ENCODE measurements at places on chromosomes 1 and 21.

- no peak for DNase-seq
Measured at GRCh38 chr1:4769516-4770280, 115.3 kb downstream of the AJAP1 start.

GRCh38 chr1:204345438-204345841 is 14.3 kb downstream of the PLEKHA6 start:
- DNase-seq, result no peak

DNA sequence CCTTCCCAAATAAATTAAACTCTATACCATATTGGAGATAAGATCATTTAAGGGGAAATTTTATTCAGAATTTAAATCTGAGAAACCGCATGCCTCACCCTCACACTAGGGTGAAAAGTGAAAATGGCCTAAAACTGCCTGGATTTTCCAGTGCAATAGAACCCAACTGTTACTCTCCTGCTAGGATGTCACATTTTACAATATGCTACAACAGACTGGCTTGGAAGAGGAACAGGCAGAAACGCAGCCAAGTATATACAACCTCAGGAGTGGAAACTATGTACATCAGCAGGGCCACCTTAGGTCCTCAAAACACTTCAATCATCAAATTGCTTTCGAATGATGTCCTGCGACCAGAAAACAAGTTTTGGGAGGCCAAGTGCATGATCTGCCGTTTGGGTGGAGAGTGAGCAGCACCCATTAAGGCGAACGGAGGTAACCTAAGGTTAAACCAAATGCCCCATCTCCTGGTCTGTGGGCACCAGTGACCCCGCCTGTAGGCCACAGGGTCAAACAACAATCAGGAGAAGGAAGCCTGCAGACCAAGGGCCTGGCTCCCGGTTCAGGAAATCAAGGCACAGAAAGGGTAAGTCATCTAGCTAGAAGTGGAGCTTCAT is 4.9 kb downstream of the RCAN1 start:
- no peak for DNase-seq

- peak; percentile 72 for DNase-seq
Measured at GRCh38 chr1:204207136-204207616, 6.6 kb downstream of the GOLT1A start.

GRCh38 chr1:119093721-119094120 is 46.7 kb downstream of the WARS2 start:
- no peak for DNase-seq

DNA sequence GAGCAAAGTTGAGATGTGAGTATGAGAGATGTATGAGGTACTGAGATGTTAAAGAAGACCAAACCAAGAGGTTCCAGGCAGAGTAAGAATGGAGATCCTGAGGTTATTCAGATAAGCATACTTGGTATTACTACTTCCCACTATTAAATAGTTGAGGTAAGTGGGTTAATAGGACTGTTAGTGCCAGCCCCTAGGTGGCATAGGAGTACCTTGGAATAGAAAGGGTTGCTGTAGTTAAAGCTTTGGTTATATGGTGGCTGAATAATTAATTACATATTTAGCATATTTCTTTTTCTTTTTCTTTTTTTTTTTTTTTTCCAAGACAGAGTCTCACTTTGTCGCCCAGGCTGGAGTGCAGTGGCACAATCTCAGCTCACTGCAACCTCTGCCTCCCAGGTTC is 397.9 kb upstream of the TMPRSS15 start:
- DNase-seq, result no peak

DNA sequence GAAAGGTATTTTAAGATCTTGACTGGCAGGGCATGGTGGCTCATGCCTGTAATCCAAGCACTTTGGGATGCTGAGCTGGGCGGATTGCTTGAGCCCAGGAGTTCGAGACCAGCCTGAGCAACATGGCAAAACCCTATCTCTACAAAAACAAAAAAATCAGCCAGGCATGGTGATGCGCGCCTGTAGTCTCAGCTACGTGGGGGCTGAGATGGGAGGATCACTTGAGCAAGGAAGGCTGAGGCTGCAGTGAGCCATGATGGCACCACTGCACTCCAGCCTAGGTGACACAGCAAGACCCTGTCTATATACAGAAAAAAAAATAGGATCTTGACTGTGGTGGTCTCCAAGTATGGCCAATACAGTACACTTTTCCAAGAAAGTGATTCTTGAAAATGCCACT is 16.0 kb downstream of the ARID1A start:
- no peak for DNase-seq

DNA sequence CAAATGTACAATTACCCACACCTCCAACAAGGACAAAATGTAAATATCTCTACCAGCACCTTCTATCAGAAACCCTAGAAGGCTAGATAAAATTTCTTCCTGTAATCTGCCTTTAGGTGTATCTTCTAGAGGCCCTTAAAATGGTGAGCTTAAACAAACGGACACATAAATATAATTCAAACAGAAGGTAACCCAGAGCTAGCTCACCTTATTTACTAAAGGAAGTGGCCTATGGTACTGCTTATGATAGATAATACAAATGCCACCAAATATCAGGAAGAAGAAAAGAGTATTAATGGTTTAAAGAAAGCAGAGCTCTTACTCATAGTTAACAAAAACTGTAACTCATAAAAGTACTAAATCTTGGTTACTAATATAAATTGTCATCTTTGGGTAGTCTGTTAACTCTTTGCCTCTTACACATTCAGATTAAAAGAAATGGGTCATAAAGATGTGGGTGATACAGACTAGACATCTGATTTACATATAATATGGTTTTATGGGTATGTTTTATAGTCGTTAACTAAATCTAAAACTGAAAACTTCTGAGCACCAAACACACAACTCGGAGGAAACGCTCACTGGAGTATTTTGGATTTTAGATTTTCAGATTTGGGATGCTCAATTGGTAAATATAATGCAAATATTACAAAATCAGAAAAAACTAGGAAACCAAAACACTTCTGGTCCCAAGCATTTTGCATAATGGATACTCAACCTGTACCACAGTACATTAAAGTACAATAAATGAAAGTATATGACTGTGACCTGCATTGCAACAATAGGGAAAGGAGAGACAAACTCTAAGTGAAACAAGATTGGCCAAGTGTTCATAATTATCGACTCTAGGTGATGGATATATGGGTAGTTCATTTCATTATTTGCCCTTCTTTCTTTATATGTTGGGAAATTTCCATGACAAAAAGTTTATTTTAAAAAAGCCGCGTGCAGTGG is 23.2 kb downstream of the TRIT1 start:
- DNase-seq, result no peak

GRCh38 chr1:31248276-31248675 is 8.6 kb upstream of the NKAIN1 start:
- no peak for DNase-seq

- DNase-seq, result no peak
Measured at GRCh38 chr1:32047701-32048100, 25.0 kb upstream of the TMEM39B start.

- no peak for DNase-seq
Measured at GRCh38 chr1:87398641-87399040, 70.0 kb downstream of the LMO4 start.

- no peak for DNase-seq
Measured at GRCh38 chr1:202439308-202439707, 90.8 kb downstream of the PPP1R12B start.

DNA sequence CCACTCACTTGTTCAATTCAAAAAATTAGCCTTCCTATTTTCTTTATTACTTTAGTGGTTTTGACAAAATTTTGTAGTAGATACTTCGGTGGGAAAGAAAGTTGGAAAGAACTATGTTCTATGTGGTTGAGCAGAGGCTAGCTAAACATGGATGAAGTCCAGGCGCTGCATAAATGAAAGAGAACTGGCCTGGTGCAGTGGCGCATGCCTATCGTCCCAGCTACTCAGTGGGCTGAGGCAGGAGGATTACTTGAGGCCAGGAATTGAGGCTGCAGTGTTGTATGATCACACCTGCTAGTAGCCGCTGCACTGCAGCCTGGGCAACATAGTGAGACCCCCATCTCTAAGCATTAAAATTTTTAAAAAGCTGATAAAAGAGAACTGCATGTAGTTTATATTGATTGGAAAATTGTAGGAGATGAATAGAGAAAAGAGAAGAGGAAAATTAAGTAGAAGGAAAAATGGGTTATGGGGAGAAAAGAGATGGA is 21.0 kb downstream of the IFNAR1 start:
- no peak for DNase-seq

GRCh38 chr1:68129536-68130250 is 79.3 kb upstream of the DIRAS3 start:
- DNase-seq, result no peak

- no peak for DNase-seq
Measured at GRCh38 chr1:35398739-35399138, 130.2 kb downstream of the ZMYM4 start.

- DNase-seq, result no peak
Measured at GRCh38 chr1:228867951-228868730, 132.9 kb downstream of the RHOU start.

DNA sequence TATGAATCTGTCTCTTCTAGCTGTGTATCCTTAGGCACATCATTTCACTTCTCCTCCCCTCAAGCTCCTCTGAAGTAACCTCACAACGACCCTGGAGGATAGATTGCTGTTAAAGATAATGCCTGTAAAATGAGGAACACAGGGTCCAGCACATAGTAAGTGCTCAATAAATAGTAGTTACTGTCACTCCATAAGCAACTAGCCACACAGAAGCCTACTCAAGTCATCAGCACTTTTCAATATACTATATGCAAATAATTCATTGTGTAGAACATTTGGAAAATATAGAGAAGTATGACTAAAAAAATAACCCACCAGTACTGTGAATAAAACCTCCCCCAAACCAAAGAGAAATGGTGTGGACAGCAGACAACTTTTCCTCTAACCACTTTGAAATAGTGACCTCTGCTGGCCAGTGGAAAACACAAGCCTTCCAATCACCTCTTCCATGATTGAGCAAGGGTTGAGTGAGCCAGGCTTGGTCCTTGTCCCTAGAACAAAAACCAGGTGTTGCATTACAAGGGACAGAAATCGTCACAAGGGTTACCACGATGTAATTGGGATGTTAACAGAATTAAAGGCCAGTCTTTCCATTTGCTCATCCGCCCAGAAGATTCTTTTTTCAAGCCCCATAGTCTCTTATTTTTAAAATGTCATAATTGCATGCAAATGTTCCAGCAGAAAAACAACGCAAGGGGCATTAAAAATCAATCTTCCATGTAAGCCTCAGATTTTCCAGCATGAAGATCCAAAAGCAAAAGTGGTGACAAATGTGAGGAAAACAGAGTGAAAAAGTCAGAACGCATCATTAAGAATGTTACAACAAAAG is 15.7 kb upstream of the GLIS1 start:
- no peak for DNase-seq

DNA sequence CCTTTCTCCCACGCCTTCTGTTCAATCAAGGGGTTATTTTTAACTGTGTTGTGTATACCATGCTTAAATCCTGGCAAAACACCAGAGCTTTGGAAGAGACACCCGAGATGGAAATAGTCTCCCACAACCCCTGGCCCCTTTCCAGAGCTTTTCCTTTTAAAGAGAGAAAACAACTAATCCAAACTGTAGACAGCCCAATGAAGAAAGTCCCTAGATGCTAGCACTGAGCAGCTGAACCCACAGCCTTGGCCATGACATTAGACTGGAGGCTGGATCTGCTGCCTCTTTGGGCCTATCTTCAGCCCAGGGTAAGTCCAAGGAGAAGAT is 64.9 kb upstream of the ARTN start:
- DNase-seq, result no peak

GRCh38 chr1:57901208-57901919 is 477.5 kb upstream of the DAB1 start:
- DNase-seq, result no peak

DNA sequence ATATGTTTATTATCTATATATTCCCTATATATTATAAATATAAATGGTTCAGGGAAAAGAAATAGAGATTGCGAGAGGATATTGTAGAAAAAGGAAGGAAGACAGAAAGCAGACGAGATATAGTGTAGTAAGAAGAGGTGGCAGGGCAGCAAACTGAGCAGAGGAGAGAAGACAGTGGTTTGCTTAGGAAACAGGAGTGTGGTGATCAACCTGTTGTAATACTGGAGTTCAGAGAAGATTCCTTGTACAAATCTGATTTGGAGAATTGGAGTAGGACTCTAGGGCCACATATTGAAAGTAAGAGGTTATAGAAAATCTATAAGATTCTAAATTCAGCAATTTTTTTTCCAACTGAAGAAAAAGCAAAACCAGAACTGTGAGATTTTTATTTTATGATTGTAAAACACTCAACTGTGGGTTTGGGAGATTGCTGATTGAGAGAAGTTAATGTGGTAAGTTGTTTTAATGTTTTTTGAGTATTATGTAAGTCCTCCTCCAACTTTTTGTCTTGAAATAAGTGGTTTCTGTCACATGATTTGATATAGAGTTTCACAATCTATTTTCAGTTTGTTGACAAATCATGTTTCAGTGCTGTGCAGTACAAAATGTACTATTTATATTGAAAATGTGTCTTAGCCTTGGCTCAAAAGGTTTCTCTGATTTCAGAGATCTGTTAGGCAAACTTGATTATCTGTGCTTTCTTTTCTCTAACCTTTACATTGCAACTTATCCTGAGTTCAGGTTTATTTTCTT is 9.6 kb upstream of the AMY2B start:
- DNase-seq, result no peak

DNA sequence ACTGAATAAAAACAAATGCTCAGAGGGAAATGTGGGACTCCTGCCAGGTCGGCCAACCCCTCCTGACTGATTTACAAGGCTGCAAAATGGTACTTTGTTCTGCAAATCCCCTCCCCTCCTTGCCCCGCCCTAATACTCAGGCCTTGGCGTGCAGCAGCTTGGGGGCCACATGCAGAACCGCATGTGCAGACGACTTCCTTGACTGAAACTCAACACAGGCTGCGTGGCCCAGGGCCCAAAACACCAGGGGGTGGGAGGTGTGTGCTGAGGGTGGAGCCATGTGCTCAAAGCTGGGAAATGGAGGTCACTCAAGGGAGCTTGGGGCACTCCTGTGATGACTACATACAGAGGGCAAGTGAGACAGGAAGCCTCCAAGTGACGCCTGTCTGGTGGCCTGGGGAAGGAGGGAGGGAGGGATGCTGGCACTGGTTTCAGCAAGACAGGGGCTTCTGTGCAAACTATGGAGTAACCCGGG is 87.2 kb downstream of the MRPL37 start:
- peak; percentile 71 for DNase-seq

- no peak for DNase-seq
Measured at GRCh38 chr1:26851106-26851684, 11.8 kb upstream of the SFN start.

GRCh38 chr1:117009132-117009531 is 7.6 kb downstream of the CD101 start:
- DNase-seq, result no peak

GRCh38 chr1:178706432-178706831 is 18.6 kb upstream of the RALGPS2 start:
- DNase-seq, result no peak

- DNase-seq, result no peak
Measured at GRCh38 chr1:244735404-244735803, 82.5 kb downstream of the DESI2 start.

GRCh38 chr1:230812568-230812967 is 55.8 kb downstream of the C1orf198 start:
- DNase-seq, result no peak

GRCh38 chr1:153057375-153057774 is at the start of gene SPRR2A:
TSS of gene SPRR2A (minus strand) at chr1:153057512. CDS start at chr1:153056735, 777 bp downstream.
- DNase-seq, result no peak
